Islet precursor cell (in vitro differentiated cells): ENCODE measurements at places on chromosomes 11 and 22.

- DNase-seq, result no peak
These were observed 116.0 kb upstream of the TIMP3 start for GRCh38 chr22:32685512-32685911.

- DNase-seq, result no peak
These were observed 10.4 kb upstream of the SLC39A13 start for GRCh38 chr11:47398011-47398410.

DNA sequence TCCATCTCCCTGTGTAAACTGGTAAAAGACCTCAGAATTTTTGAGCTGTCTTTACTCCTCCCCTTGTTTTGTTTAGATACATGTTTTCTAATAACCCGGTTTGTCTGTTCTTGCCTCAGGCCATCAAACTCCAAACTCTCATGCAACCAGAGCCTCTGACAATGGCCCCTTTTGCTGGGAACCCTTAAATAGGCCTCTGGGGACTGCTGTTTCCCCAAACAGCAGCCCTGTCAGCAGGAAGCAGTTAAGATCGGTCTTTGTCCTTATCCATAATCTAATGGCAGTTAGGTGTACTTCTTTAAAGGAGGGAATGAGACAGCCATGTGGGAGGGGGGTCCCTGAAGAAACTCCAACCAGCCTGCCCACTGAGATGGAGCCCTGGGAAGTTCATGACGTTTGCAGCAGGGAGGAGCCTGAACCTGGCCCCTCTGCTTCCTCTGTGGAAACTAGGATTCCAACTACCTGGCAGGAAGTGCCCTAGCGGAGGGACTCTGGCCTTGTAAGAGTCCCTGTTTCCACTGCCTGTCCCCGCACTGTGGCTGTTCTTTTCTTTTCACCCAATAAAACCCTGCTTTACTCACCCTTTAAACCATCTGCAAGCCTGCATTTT, 1354.4 kb downstream of the LRRC4C start:
- DNase-seq, result no peak

- DNase-seq, result peak; percentile 69
These were observed 29.1 kb downstream of the MAP6 start for GRCh38 chr11:75639762-75640181.

DNA sequence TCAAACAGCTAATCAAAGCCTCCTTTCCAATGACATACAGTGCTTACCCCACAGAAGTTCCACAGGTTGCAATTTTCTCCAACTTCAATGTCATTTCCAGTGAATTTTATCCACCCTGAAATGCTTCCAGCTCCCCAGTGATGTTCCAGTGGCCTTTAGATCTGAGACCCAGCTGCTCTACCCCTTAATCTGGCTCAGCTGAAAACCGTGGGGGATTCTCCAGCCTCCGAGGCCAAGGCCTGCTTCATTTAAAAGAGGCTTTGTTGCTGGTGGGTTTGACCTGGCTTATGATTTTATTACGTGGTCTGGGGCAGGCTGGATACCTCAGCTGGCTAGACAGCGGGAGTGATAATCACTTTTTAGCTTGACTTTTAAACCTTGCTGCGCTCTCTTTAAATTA, 10.9 kb downstream of the HEPHL1 start:
- DNase-seq, result no peak
